ENCODE measurements at places on chromosomes 16 and 17. TPM values are rescaled to one million over a fixed set of nuclear protein-coding genes. Genes with fewer than 3 reads are reported as not detected.

- no peak for DNase-seq
Measured at GRCh38 chr16:49588729-49589384, 215.3 kb downstream of the C16orf78 start.

- DNase-seq: no peak
Measured at GRCh38 chr17:61750656-61751055, 112.7 kb downstream of the BRIP1 start.

GRCh38 chr17:8859027-8859803, 8.3 kb downstream of the PIK3R6 start:
- no peak for DNase-seq

- no peak for DNase-seq
Measured at GRCh38 chr16:82061861-82062525, 26.9 kb downstream of the HSD17B2 start.

DNA sequence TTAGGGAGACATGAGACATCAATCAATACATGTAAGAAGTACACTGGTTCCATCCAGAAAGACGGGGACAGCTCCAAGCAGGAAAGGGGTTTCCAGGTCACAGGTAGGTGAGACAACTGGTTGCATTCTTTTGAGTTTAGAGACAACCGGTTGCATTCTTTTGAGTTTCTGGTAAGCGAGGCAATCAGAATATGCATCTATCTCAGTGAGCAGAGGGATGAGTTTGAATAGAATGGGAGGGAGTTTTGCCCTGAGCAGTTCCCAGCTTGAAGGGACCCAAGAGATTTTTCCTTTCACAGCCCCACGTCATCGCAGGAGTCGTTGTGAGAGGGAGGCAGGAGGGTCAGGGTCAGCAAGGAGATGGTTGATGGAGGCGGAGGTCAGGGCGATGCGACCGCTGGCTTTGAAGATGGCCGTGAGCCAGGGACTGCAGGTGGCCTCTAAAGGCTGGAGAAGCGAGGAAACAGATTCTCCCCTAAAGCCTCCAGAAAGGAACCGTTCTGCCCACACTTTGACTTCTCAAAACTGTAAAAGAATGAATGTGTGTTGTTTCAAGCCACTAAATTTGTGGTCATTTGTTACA, 36.5 kb downstream of the IRF8 start:
- DNase-seq: no peak

DNA sequence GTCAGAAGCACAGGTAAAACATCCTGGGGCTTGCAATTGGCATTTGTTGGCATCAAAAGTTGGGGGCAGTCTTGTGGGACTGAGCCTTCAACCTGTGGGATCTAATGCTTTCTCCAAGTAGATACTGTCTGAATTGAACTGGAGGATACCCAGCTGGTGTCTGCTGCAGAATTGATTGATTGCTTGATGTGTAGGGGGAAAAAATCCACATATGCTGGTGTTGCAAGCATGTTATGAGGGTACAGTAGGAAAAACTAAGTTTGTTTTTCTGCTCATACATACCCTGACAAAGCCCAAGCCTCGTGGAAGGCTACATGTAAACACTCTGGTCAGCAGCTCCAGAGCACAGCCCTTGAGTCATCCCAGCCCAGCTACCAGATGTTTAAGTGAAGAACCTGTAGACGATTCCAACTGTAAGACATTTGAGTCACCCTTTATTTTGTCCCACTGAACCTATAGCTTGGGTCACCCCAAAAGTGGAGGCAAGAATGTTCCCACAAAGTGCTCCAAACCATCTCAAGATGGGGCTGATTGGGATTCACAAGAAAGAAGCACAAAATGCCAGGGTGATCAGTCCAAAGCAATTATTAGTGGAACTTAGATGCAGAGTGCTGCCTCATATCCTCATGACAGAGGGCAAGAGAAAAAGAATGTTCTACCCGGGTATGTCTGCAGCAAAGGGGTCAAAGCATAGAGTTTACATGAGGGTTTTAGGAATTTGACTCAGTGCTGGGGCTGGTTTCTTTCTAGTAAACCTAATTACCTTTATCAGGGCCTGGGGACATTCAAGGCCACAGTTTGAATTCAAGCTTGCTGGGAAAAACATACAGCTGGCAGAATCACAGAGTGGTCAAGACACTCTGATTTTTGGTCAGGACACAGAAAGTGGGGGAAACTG, 9.6 kb upstream of the APPBP2 start:
- no peak for DNase-seq

DNA sequence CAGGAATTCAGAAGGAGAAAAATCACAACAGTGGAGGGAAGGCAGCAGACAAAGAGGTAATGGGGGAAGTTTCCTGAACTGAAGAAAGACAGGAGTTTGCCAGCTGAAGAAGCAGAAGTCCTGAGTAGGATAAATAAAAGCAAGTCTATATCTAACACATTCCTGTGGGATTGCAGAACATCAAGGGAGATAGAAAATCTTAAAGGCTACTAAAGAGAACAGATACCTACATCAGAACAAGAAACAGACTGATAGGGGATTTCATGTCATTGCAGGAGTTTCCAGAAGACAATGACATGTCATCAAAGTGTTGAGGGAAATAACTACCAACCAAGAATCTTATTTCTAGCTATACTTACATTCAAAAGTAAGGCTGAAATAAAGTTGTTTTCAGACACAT, 21.3 kb upstream of the CRYBA1 start:
- no peak for DNase-seq

- no peak for DNase-seq
Measured at GRCh38 chr16:1163567-1164055, 10.7 kb downstream of the CACNA1H start.

GRCh38 chr16:60203525-60204124, 1469.5 kb upstream of the GOT2 start:
- no peak for DNase-seq

- DNase-seq: peak; percentile 47
Measured at GRCh38 chr17:21001813-21002221, 41.0 kb downstream of the USP22 start.

DNA sequence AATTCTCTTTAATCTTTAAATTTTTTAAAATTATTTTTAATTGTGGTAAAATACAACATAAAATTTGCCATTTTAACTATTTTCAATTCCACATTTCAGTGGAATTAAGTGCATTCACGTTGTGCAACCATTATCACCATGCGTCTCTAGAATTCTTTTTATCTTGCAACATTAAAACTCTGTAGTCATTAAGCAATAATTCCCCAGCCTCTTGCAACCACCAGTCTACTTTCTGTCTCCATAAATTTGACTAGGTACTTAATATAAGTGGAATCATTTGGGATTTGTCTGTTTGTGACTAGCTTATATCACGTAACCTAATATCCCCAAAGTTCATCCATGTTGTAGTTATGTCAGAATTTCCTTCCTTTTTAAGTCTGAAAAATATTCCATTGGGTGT, 79.1 kb downstream of the TAOK1 start:
- DNase-seq: no peak

DNA sequence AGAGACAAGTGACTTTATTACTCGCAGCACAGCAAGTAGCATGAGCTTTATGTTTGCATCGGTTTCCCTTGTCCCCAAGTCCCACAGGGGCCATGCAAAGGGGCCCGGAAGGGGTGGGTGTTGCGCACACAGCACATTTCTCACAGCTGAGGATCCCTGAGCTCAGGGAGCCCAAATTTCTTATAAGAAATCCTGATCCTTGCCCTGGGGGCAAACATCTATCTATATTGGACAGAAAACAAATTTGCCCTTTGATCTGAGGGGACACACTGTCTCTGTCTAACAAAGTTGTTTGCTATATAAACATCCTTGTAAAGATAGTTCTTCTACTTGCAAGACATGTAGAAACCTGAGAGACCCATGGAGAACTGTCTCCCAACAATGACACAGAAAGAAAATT, 35.7 kb upstream of the MEAK7 start:
- DNase-seq: no peak

GRCh38 chr16:67506468-67506867, 22.2 kb upstream of the RIPOR1 start:
- no peak for DNase-seq

GRCh38 chr17:62754631-62755030, 53.5 kb downstream of the MARCHF10 start:
- DNase-seq: no peak

- DNase-seq: no peak
Measured at GRCh38 chr17:82152114-82152513, 54.1 kb upstream of the FASN start.

DNA sequence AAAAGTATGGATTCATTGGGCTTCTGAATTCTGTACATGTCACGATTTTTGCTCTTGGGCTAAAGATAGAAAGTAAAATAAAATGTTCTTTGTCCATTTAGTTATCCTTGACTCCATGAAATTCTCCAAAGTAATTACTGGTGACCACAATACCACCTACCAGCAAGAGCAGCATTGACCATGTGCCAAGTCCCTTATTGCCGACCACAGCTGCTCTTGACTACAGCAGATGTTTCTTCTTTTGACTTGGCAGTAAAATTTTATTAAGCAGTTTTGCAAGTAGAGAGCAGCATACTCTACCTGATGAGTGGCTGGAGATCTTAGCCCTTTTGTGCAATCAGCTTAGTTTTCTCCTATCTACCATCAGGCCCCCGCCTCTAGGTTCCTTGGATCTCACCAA, 152.2 kb upstream of the TBX2 start:
- DNase-seq: no peak

DNA sequence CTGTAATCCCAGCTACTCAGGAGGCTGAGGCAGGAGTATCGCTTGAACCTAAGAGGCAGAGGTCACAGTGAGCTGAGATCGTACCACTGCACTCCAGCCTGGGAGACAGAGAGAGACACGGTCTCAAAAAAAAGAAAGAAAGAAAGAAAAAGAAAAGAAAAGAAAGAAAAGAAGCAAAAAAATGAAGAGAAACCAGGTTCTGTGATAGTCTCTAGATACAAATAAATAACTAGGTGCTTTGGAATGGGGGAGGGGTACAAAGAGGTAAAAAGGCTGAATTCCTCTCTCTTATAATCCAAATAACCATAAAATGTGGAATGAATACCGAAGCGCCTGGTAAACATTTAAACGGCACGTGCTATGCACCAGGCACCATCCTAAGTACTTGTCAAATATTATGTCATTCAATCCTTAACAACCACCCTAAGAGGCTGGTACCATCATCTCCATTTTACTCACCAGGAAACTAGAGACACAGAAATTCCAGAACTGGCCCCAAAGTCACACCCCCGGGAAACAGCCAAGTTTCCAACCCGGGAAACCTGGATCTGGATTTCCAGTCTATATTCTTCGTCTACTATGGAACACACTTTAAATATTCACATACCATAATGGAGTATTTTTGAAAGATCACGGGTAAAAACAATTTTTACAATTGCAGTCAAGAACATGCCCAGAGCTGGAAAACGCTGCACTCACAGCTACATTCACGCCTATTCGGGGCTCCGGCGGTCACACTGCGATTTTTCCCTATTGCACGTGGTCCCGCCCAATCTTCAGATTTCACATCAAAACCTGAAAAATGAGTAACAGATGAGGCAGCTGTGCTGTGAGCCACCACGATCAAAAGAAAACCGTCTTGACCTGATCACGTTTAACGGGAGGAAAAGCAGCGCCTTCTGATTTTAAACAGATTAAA, 10.5 kb downstream of the NXN start:
- DNase-seq: no peak

GRCh38 chr17:511833-512251, 159.2 kb upstream of the RPH3AL start:
- DNase-seq: no peak

- DNase-seq: no peak
Measured at GRCh38 chr17:79091226-79091670, 16.6 kb downstream of the ENGASE start.

GRCh38 chr17:74012465-74012864, 191.0 kb upstream of the RPL38 start:
- DNase-seq: no peak

- DNase-seq: no peak
Measured at GRCh38 chr17:7235693-7236665, 1.7 kb upstream of the DVL2 start.

DNA sequence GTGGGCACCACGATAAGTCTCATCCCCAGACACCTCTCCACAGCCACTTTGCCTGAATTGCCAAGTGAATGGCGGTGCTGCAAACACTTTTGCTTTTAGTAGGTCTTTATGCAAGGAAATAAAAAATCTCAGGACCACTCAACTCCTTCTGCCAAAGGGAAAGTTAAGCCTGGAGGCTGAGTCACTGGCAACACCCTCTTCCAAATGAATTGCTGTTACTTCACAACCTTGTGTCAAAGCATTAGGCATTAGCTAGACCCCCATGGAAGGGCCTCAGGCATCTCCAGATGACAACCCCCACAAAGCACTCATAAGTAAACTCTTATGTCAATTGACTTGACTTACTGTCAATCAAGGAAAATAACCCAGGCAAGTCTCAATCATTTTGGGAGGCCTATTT, 43.0 kb downstream of the RNF112 start:
- no peak for DNase-seq

- DNase-seq: no peak
Measured at GRCh38 chr16:66832661-66833305, 2.0 kb upstream of the NAE1 start.

DNA sequence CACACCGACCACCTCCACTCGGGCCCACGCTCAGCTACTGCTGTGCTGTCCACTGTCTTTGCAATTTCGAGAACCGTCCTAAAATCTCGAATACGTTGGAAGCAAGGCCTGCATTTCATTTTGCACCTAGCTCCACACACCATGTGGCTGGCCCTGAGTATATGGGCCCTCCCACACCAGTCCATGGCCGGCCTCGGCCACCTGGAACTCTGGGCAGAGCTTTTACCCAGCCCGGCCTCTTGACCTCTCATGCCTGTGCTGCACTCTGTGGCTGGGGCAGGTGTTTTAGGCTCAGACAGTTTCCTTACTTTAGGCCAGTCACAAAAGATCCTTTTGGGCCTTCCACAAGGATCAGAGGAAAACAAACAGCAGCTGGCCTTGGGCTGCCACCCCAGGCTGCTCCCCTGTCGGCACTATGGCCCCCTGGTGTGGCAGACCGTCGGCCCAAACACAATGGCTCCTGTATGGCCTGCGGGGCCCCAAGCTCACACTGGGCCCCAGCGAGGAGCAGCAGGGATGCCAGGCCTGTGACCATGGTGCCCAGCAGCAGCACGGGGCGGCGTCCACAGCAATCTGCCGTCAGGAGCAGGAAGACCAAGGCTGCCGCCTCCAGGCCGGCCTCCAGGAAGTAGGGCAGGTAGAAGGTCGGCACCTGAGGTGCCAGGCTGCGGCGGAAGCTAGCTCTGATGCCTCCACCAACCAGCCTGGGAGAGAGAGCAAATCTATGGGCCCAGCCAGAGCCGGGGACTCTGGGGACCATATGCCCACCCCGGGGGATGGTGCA, 2.5 kb downstream of the SLC22A31 start:
- no peak for DNase-seq

GRCh38 chr17:15238676-15239422, 26.3 kb downstream of the PMP22 start:
- no peak for DNase-seq

DNA sequence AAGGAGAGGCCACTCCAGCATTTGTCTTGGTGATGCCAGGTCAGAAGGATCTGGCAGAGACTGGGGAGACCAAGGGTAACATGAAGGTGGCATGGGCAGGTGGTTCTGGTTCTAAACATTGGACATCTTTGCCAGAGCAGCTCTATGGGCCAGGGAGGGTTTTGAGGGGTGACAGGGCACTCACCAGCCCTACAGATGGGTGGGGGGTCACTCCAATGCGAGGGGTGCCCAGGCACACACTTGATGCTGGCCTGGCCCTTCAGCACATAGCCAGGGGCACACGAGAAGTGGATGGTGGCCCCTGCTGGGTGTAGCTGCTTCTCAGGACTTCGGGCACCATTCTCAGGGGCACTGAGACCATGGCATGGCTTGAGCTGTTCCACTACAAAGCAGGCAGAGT, 5.5 kb upstream of the PHF12 start:
- DNase-seq: no peak

Gene ZG16
- 2.2 TPM for polyA plus RNA-seq

Gene HP
- polyA plus RNA-seq: 0.73 TPM

Gene DGKE
- polyA plus RNA-seq: 4.2 TPM

Gene TMIGD1
- 43.9 TPM for polyA plus RNA-seq

Gene ABCC12
- not detected for polyA plus RNA-seq

Gene SPHK1
- polyA plus RNA-seq: 3.1 TPM

Gene KRTAP4-5
- polyA plus RNA-seq: not detected

Measured in large intestine (tissue), 12 donors.